EH (cell line): ENCODE measurements at places on chromosomes 3 and 15.

GRCh38 chr3:16378920-16379319, 113.9 kb downstream of the OXNAD1 start:
- peak; percentile 79 for DNase-seq

DNA sequence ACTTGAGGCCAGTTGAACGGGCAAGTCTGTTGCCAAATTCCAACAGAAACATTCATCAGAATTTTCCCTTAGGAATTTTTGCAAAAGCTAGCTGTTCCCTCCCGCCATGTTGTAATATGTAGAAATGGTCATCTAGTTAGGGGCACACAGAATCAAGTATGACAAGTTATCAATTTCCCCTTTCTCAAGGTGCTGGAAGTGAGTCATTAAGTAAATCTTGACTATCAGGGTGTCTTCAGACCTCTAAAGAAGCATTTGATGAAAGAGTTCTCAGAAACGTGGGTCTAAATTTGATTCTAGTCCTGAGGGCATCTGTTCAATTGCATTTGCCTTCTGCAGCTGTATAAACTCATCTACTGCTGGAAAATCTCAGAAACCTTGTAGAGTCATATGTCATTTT, 123.4 kb upstream of the FRMD4B start:
- no peak for DNase-seq

GRCh38 chr15:39022532-39023305, 458.1 kb upstream of the RASGRP1 start:
- DNase-seq, result no peak

GRCh38 chr3:23728601-23729117, 77.1 kb upstream of the UBE2E1 start:
- DNase-seq, result peak; percentile 74

- DNase-seq, result no peak
These were observed 19.2 kb upstream of the MORF4L1 start for GRCh38 chr15:78853500-78853899.

- no peak for DNase-seq
These were observed 82.7 kb downstream of the EPHB1 start for GRCh38 chr3:134877788-134878187.

GRCh38 chr3:29083081-29083480, 197.8 kb upstream of the RBMS3 start:
- no peak for DNase-seq

DNA sequence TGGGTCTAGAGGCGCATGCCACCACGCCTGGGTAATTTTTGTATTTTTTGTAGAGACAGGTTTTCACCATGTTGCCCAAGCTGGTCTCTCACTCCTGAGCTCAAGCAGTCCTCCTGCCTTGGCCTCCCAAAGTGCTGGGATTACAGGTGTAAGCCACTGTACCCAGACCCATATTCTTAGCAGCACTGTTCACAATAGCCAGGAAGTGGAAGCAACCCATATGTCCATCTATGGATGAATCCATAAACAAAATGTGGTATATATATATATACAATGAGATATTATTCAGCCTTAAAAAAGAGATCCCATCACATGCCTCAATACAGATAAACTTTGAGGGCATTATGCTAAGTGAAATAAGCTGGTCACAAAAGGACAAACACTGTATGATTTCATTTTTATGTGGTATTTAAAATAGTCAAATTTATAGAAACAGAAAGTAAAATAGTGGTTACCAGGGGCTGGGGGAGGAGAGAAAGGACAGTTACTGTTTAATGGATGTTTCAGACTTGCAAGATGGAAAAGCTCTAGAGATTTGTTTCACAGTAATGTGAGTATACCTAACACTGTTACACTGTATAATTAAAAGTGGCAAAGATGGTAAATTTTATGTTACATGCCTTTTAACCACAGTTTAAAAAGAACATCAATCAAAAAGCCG, 35.7 kb upstream of the GRAMD1C start:
- no peak for DNase-seq

DNA sequence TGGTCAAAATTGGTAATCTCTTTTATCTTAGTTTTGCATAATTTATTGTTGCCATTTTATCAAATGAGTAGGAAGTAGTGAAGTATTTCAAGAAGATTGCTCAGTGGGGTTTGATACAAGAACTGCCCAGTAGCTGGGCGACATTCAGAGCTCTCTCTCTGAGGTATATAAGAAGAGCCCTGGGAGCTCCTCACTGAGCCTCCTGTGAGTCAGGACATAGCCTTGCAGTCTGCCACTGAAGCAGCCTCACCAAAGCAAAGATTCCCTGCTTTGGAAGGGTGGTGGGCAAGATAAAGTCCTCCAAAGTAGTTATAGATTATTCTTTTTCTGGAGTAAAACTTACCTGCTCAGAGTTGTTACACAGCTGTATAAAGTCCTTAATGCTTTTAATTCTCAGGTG, 26.1 kb downstream of the SKIL start:
- peak; percentile 58 for DNase-seq

DNA sequence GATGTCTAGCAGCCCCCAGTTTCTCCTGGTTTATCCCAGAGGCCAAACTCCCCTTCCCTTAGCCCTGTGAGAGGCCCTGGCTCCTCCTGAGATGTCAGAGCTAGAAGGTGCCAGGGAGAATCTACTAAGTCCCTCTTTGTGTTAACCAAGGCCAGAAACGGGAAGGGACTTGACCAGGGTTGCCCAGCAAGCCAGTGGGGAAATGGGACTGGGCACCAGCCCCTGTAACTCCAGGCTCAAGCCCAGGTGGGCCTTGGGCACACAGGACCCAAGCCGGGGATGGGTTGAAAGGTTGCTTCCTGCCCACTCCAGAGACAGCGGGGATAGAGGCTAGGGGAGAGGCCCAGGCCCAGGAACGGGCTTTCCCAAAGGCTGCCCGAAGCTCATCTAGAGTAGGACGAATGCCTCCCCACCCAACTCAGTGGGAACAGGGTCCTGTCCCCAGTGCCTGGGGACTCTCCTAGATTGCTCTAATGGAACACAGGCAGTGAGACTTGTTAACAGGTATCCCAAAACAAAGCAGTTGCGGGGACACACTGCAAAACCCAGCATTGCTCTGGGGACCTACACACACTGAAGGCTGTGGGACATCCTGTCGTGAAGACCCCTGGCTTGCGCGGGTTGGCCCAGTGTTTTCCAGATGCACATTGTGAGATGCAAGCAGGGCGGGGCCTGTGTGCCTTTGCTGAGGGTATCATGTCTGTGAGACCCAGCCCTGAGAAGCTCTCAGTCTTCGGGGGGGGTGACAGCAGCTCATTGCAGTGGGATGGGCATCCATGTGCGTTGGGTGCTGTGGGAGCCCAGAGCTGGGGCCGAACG, 12.9 kb upstream of the TXNRD3 start:
- DNase-seq, result no peak

DNA sequence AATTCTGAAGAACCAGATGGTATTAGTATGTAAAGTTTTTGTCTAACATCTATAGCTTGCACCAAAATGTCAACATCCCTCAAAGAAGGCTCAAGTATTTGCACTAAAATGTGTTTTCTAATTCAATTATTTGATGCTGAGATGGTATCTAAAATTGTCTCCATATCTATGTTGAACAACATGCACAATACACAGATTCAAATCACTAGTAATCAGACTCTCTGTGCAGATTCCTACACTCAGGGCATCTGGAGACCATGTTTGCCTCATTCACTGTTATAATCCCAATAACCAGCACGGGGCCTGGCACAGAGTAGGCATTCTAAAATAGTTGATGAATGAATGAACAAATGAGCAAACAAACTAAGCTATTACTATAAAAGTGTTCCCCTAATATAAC, 2.6 kb downstream of the FILIP1L start:
- no peak for DNase-seq

DNA sequence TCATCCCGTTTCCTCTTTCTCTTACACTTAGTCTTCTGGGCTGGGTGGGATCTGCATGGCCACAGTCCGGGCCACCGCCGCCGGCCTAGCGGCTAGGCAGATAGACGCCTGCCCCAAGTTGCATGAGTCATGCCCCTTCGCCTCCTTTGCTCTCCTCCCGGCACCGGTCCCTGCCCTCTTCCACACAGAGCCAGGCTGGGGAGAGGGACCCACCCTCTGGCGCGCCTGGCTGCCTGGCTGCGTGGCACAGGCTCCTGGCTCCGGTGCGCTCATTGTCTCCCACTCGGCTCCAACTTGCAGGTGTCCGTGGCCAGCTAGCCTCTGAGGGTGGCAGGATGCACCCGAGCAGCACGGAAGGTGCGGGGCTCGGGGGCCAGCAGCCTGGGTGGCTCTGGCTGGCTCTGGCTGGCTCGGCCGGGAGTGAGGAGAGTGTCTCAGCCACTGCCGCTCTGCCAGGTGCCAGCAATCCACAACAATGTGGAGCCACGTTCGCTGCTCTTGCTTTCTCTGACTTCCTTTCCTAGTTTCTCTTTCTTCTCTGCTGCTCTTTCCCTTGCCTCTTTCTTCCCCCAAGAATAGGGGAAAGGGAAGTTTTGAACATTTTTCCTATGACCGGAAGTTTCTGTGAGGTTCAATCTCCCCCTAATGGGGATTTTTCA, 22.4 kb upstream of the MTHFS start:
- DNase-seq, result no peak

DNA sequence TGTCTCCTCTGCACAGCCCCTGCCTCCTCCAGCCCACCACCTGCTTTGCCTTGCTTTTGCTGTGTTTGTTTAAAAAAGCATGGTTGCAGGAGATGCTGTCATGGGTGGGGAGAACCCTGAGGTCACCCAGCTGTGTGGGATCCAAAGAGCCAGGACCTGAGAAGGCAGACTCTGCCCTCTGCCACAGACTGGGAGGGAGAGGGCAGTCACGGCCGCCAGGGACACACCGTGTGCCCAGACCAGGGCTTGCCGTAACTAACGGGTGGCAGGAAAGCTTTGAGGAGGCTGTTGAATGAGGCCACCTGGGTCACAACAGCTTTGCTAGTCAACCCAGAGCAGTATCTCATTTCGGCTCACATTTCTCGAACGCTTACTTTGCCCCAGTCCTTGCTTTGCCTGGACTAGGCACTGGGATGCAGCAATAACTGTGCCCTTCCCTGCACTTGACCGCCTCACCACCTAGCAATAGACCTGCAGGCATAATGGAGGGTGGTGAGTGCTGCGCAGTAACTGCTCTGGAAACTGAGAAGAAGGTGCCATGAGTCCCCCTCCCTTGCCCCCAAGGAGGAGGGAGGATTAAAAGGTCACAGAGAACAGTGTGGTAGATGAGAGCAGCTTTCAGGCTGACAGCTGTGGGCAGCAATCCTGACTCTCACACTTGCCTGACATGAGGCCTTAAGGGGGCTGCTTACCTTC, 55.0 kb upstream of the CTDSPL start:
- DNase-seq, result no peak

DNA sequence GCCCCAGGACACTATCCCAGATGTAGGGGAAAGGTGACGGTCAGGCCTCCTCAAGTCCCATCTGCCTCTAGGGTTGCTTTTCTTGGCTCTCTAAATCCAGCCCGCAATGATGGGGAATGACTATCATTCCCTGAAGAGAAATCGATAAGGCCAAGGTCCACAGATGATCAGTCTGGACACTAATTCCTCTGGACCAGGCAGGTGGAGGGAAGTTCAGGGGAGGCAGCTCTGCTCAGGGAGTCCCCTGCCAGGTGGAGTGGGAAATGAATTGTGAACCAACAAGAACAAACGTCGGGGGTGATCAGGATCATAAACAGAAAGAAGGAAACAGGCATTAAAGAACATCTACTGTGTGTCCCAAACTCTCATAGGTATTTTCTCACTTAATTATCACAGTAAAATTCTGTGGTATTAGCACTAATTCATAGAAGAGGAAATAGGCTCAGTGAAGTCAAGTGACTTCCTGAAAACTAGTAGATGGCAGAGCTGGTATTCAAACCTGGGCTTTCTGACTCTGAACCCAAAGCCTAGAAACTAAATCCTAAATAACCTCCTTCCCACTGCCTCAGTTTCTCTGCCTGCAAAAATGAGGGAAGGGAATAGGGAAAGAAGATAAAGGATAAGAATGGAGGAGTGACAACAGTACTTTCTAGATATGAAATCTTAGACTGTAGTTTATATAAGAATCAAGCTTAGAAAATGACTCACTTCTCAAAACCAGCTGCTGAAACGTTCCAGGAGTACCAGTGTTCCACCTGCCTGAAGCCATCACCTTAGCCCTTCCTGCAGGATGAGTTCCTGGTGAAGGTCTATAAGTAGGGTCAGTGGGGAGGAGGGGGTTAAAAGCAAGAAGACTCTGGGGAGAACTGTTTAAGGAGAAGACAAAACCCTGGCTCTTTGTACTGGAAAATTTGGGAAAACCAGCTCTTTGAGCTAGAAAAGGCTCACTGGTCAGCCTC, 7.5 kb downstream of the BMF start:
- DNase-seq, result no peak

DNA sequence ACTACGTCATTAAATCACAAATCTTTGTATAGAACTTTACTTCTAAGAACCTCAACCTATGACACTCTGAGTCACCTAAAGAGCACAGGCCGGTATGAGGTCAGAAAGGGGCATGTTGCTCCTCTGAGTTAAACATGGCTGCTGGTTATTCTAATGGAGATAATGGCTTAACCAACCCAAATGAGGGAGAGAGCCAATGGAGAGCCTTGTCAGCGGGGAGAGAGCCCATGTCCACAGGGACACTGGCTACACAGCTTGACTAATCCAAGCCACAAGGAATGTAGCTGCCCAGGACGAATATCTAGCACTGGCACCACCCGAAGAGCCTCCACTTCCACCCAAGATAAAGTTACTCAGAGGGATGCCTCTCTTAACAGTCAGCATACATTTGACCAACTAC, 77.0 kb upstream of the STAC start:
- DNase-seq, result no peak

DNA sequence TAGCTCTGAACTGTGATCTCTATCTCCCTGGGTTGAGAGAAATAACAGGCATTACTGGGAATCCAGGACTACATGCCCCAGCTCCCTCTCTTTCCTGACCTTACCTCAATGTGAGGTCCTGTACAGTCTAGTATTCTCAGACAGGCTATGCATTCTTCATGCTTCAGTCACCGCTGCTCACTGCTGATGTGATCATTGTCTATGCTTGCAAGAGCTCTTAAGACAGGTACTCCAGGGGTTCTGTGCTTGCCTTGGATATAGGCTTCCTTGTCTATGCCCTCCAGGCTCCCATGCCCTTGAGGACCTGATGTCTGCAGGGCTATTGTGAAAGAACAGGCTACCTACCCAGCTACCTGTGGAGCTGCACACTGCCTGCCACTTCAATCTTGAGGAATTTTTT, 183.6 kb downstream of the MBNL1 start:
- DNase-seq, result peak; percentile 49

- no peak for DNase-seq
These were observed 254.7 kb downstream of the EDEM1 start for GRCh38 chr3:5442106-5442785.

DNA sequence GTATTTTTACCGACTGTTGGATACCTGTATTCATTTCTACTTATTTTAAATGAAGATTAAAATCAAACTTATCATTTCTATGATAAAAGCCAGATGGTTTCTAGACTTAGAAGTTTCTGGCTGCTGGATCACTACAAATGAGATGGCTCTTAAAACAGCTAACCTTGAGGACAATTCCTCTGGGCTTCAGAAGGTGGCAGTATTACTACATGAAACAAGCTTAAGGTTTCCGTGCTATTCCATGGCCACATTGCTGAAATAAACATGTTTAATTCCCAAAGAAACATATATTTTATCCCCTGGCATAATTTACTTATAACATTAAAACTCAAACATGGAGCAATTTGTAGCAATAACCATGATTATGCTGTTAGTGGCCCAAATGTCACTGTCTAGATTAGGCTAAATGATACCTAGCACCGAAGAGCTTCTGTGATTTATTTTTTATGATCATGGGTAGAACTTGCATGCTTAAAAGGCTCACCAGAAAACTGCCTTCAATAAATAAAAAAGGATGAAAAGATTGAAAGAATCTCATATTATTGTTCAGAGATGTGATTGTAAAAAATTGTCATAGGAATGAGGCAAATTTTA, 204.0 kb upstream of the NANOGP8 start:
- DNase-seq, result peak; percentile 75

GRCh38 chr3:13391308-13391707, 28.8 kb downstream of the NUP210 start:
- DNase-seq, result no peak
